ENCODE measurements at places on chromosomes 2 and 18. TPM values are rescaled to one million over a fixed set of nuclear protein-coding genes. Genes with fewer than 3 reads are reported as not detected.
A peak's percentile ranks its signal among the peaks of the same experiment; 100 is the strongest.

Gene NETO1
- not detected for total RNA-seq

DNA sequence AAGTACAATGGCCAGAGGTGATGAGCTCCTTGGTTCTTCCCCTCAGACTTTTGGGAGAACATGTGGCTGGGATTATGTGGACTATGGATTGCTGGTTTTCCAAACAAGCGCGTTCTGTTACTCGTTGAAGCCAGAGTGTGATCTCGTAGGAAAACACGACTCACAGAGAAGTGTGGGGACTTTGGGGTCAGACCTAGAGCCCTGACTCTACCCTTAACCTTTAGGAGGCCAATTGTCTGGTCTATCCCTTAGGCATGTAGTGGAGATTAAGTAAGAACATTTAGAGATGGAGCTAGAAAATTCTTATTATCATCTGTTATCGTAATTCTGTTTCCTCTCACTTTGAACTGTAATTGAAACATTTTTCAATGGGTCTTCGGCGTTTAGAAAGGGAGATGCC, 35.8 kb downstream of the BCL2L11 start:
- DNase-seq = no peak

GRCh38 chr2:64400105-64400728, 53.7 kb upstream of the LGALSL start:
- no peak for DNase-seq

DNA sequence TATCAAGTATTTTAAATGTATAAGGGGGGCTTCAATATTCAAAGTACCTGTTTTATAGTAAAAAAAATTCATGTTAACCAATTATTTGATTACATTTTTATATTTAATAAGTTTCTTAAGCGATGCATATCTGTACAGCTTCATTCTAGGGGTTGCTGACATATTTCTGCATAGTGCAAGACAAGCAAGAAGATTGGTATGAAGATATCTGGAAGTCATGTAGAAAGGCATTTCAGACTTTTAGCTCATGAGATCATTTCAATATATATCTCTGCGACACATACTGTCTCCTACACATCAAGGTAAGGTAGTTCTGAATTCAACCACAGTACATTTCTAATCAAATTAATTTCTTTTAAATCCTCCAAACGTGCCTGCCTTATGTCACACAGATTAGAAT, 73.1 kb downstream of the MEMO1 start:
- DNase-seq = no peak

GRCh38 chr18:22684268-22684667, 248.9 kb upstream of the RBBP8 start:
- DNase-seq = no peak

GRCh38 chr2:235234736-235235135, 259.1 kb upstream of the AGAP1 start:
- no peak for DNase-seq

Gene LONRF2
- total RNA-seq = 8.8 TPM

Gene ALPI
- total RNA-seq = not detected

Gene IL36G
- total RNA-seq = not detected

GRCh38 chr2:5437375-5437774, 254.8 kb upstream of the SOX11 start:
- DNase-seq = no peak

DNA sequence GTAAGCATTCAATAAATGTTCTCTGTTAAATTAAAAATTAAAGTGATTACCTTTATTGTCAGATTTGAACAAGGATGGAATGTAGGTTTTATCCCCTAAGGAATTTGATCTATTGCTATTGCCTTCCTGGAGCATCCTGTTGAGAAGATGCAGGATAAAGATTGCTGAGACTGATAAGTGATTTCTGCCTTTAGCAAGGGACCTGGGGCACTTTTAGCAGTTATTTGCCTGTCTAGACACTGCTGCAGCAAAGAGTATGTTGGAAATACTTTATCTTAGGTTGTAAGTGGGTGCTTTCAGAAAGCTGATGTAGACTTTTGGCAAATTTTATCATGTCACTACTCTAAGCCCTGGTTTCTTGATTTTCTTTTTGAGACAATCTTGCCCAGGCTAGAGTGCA, 69.5 kb downstream of the FAM117B start:
- DNase-seq = no peak

DNA sequence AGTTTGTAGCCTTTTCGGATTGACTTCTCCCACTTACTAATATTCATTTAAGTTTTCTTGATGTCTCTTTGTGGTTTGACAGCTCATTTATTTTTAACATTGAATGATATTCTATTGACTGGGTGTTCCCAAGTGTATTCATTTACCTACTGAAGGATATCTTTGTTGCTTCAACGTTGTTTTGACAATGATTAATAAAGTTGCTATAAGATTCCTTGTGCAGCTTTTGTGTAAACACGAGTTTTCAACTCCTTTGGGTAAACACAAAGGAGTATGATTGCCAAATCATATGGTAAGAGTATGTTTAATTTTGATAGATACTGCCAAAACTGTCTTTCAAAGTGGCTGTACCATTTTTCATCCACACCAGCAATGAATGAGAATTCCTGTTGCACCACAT, 1200.9 kb downstream of the DSC3 start:
- DNase-seq = no peak

DNA sequence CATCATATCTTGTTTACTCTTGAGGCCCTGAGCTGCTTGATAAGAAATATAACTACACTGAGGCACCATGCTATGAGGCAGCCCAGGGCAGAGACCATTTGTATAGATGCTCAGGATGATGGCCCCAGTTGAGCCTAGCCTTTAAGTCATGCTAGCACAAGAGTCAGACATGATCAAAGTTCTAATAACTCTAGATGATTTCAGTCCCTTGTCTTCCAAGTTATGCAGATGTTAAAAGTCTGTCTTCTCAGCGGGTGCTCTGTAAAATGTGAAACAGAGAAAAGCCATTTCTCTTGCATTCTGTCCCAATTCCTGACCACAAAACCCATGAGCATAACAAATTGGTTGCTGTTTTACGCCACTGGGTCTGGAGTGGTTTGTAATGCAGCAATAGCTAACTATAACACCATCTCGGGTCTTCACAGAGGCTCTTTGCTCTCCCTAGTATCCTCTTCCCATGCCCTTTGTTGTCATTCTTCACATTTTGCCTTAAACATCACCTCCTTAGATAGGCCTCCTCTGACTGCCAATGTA, 49.6 kb downstream of the NXPH2 start:
- no peak for DNase-seq

GRCh38 chr18:42675810-42676209, 439.7 kb downstream of the RIT2 start:
- no peak for DNase-seq

- no peak for DNase-seq
Measured at GRCh38 chr2:107266555-107266954, 380.6 kb upstream of the ST6GAL2 start.

DNA sequence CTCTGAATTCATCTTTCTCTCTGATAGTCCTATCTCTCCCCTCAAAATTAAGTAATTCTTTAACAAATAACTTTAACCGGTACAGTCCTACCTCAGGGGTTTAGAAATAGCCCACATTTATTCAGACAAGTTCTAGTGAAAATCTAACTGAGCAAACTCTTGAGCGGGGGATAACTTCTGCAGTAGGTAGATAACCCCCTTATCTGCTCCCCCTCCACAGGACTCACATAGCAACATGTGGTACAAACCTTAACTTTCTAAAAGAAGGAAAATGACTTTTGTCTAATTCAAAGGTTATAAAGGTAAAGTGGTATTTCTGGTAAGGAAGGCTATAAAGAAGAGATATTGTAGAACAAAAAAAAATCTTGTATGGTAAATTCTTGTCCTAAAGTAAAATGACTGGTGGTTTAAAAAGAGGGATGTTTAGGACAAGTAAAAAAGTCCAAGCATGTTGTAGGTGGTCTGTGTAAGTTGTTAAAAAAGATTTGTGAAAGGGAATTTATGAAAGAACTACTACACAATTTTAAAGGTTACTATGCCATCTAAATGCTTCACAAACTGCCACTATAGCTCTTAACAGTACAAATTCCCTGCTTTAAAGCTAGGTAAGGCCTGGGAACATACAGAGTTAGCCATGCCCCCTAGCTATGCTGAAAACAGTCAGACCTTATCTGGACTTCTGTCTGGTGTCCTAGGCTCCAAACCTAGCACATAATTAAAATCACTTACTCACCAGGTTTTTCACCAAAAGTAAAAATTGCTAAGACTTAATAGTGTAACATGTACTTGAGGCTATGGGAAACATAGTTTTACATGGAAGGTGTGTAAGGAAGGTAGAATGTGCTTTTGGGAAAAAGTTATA, 8.1 kb upstream of the RPIA start:
- DNase-seq = no peak

DNA sequence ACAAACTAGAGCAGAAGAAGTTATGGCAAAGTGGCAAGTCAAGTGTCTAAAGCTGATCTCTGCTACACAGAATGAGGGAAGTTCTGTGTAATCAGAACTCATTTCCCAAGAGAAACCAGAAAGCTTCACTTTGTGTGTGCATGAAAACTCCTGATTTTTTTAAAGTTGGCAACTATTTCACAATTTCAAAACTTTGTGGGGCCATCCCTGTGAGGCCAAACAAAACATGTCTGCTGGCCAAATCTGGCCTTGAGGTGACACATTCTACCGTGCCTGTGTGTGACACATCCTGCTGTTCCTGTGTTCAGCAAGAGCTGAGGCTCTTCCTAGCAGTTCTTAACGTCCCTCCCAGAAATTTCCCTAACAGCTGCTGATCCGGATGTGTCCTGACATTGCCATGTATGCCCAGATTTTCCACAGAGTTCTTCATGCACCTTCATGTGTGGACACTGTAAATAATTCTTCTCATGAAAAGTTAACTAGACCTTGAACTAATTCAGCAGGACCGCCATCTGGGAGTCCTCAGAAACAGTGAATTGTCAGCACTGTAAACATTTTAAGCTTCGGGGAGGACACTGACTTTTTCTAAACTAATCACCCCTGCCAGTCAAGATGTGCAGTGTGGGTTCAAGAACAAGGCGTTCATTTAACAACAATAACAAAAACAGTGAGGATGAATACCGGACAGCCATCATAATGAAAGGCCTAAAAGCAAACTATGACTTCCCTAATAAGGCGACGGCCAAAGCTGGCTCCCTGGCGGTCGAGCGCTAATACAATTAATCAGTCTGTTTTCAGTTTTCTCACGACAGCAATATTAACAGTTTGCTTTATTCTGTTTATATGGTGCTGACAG, 99.0 kb downstream of the PLEKHM3 start:
- peak; percentile 66 for DNase-seq

Gene CRYGD
- not detected for total RNA-seq

DNA sequence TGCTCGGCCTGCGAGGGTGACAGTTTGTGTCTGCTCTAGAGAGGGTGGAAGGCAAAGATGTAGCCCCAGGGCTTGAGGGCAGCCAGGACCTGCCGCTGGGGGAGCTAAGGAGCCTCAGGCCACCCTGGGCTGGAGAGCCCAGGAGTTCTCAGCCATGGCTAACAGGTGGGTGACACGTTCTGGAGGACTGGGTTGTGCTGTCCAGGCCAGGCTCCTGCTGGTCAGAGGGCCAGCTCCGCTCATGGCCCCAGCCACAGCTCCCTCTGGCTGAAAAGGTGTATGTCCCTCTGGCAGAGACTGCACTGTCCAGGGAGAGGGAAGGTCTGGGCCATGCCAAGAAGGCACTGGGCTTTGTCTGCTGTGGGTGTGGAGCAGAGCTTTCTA, 19.2 kb downstream of the TMEM185B start:
- no peak for DNase-seq

DNA sequence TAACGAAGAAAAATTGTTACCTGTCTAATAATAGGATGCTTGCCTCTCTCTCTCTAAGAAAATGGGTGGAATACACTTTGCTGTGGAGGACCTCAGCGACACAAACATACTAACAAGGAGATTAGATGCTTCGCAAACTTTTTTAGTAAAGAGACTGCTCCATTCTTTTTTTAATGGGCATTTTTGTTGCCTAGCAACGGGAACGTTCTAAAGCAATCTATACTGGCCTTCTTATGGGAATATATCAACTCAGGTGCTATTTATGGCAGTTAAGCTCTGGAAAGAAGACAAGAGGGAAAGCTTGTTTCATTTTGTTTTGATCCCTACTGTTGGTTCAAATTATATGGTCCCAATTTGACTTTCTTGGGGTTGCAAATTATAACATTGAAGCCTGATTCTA, 86.8 kb upstream of the CBLN2 start:
- DNase-seq = no peak

DNA sequence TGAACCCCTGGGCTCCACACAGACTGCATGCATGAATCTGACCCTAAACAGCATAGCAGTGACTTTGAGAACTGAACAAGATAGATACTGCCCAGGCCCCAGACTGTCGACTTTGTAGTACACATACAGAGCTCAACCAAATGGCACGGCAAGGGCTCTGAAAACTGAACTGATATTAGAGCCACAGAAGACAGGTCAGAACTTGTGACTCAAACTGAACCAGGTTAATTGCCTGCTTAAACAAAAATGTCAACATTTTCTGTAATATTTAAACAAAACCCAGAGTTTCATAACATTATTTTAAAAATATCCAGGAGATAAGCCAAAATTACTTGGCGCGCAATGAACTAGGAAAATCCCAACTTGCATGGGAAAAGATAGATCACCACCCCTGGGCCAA, 260.3 kb downstream of the TPGS2 start:
- no peak for DNase-seq

Gene TIMM21
- total RNA-seq = 45.2 TPM

DNA sequence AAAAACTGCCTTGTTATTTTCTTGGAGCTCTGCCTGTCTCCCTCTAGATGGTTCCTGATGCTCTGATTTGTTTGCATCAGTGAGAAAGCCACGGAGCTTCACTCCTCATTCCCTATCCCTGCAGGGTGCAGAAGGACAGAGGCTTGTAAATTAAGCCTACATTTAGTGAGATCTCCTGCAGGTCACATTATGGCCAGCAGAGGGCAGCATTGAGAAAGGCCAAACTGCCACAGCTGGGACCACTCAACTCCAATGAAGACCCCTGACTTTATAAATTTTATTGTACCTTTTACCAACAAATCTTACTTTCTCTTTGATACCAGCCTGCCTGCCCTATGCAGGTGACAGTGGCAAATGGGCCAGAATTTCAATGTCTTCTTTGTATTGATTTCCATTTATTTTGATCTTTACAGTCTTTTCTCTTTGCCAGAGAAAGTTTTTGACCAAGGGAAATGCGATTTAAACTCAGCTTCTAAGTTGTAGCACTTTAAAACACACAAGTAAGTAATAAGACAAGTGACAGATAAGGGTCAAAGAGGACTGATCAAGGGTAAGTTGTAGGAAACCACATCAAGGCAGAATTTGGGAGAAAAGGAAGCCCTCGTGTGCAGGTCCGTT, 1029.1 kb upstream of the KLHL29 start:
- peak; percentile 23 for DNase-seq

- no peak for DNase-seq
Measured at GRCh38 chr2:36197181-36197971, 158.2 kb upstream of the CRIM1 start.

GRCh38 chr2:27798486-27798885, 27.0 kb downstream of the MRPL33 start:
- DNase-seq = no peak

DNA sequence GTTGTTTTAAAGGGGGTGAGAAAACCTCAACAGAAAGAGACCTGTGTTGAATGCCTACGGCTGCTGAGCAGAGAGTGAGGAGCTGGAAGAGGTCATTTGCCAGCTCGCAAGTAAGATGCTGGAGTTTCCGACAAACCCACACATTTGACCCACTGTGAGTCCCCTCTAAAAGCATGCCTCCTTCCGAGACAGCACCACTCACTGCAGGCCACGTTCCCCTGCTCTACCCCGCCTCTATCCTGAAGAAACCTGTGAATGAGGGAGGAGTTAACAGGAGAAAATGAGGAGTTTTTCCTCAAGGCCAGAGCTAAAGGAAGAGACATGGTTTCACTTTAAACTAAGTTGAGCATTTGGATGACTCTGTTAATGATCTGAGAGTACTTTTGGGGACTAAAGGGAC, 188.7 kb downstream of the DPP10 start:
- no peak for DNase-seq
